ENCODE measurements at places on chromosomes 6 and 20. TPM values are rescaled to one million over a fixed set of nuclear protein-coding genes. Genes with fewer than 3 reads are reported as not detected.

CDH4 gene
- not detected for total RNA-seq

TFAP2C gene
- total RNA-seq = 0.22 TPM

TOX2 gene
- total RNA-seq = 1.4 TPM

EPB41L1 gene
- total RNA-seq = 21.8 TPM

EEF1A2 gene
- total RNA-seq = 1,211 TPM

PGK2 gene
- total RNA-seq = not detected

ARFGEF3 gene
- 9.6 TPM for total RNA-seq

IL20RA gene
- 0.32 TPM for total RNA-seq

NKAPL gene
- 6.6 TPM for total RNA-seq

TMEM74B gene
- total RNA-seq = 2.7 TPM

HLA-DRB1 gene
- total RNA-seq = 27.6 TPM

SOX12 gene
- 10.6 TPM for total RNA-seq

COL19A1 gene
- 3.3 TPM for total RNA-seq

TSHZ2 gene
- 7.5 TPM for total RNA-seq

MOXD1 gene
- total RNA-seq = 1.6 TPM

SGK2 gene
- total RNA-seq = 0.70 TPM

TRIM38 gene
- total RNA-seq = 2.5 TPM

CEP57L1 gene
- 7.9 TPM for total RNA-seq

WFDC2 gene
- total RNA-seq = 1.0 TPM

CCN6 gene
- not detected for total RNA-seq

FOXC1 gene
- total RNA-seq = 6.4 TPM

GLP1R gene
- 0.08 TPM for total RNA-seq

FAM209B gene
- total RNA-seq = not detected

PRR18 gene
- total RNA-seq = 0.13 TPM

TSBP1 gene
- not detected for total RNA-seq

MRPL14 gene
- total RNA-seq = 36.7 TPM

CGA gene
- total RNA-seq = not detected

CST1 gene
- total RNA-seq = not detected

CNR1 gene
- total RNA-seq = 2.9 TPM

MROH8 gene
- total RNA-seq = 3.8 TPM

SNAP25 gene
- total RNA-seq = 1.2 TPM

COL11A2 gene
- 1.7 TPM for total RNA-seq

MUC21 gene
- total RNA-seq = not detected

EGFL8 gene
- total RNA-seq = 5.1 TPM

C20orf204 gene
- total RNA-seq = 0.86 TPM

PRDM13 gene
- total RNA-seq = not detected

LPA gene
- not detected for total RNA-seq

HS3ST5 gene
- 0.11 TPM for total RNA-seq

EDN1 gene
- 5.9 TPM for total RNA-seq

PTCHD4 gene
- 1.1 TPM for total RNA-seq

ATP6V1G2 gene
- 2.6 TPM for total RNA-seq

OPRM1 gene
- total RNA-seq = not detected

KHDC1L gene
- not detected for total RNA-seq

PRDM1 gene
- total RNA-seq = 2.0 TPM

OR5V1 gene
- total RNA-seq = not detected

ZNF184 gene
- 4.2 TPM for total RNA-seq

GATA5 gene
- 1.0 TPM for total RNA-seq

NOX3 gene
- not detected for total RNA-seq

FYN gene
- total RNA-seq = 65.3 TPM

PGBD1 gene
- 3.8 TPM for total RNA-seq
